ENCODE measurements at places on chromosomes 6 and 20.

DNA sequence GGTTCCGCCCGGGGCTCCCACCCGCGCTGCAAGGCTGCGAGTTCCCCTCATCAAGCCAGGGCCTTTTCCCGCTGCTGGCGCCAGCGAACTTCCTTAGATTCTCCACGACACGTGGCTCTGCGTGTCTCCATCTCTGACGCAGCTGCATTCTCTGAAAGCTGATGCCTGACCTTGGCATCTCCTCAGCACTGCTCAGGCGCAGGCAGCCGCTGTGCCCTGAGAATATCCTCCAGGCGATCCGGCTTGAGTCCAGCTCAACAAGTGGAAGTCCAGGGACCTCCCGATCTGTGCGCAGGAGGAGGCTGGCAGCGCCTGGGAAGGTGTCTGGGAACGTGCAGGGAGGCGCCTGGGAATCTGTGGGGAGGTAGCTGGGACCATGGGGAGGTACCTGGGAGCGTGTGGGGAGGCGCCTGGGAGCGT is 171.2 kb upstream of the THBS2 start:
- DNase-seq, result no peak

DNA sequence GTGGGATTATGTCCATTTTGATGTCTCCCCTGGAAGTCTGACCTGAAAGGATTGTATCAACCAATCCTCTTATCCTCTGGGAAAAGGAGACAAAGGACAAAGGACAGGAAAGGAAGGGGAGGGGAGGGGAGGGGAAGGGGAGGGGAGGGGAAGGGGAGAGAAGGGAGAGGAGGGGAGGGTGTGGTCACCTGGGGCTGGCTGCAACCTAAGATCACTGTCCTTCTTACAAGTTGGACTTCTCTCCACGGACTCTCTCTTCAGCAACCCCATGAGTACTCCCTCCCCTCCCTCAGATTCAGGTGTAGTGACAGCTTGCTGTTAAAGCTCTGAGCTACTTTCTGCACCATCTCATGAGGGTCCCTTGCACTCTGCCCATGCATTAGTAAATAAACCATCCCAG is 58.9 kb upstream of the KLHL31 start:
- no peak for DNase-seq

DNA sequence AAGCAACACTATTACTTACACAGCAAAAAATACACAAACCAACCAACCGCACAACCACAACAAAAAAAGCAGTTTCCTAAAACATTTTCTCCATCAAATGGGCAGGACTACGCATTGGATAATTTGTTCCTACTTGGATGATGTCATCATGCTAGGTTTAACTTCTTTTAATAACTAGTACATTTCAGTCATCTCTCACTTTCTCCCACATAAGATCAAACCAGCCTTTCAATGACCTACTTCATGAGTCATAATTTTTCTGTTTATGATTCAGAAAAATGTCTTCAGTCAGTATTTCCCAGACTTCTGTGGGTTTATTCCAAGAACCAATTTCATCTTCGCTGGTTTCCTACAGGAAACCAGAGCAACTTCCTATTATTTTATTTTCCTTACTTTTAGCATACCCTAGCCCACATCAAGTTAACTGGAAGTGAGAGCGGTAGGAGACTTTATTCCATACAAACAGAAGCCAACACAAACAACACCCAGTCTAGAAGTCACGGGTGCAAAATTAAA is 134.2 kb downstream of the GMDS start:
- peak; percentile 71 for DNase-seq

- DNase-seq, result no peak
Observed at GRCh38 chr20:39789411-39789810, 827.3 kb downstream of the DHX35 start.

DNA sequence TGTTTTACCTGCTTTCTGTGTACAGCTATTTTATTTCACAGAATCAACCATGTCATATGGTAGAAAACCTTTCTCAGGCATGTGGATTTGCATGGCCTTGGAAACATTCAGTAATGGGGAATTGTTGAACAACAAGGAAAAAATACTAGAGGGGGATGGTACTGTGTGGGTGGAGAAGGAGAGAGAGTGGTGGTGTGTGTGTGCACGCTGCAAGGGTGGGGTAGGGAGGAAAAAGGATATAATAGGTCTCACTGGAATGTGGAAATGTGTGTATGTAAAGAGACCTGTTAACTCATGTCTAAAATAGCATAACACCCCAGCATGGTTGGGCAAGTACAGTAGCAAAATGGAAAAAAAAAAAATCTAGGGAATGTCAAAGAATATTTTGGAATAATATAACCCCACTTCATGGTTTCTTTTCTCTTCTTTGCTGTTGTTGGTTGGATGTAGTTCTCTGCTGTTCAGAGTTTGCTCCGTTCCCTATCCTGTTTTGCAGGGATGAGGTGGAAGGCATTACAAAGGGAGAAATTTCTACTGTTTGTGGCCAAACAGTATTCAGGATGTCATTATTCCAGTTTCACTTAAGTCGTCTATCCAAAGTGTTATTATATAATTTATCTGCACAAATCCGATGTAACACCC is 93.9 kb upstream of the CITED2 start:
- DNase-seq, result no peak

- DNase-seq, result no peak
Observed at GRCh38 chr6:40689185-40689584, 102.0 kb upstream of the LRFN2 start.

GRCh38 chr6:134593887-134594286 is 276.0 kb upstream of the SGK1 start:
- DNase-seq, result no peak

DNA sequence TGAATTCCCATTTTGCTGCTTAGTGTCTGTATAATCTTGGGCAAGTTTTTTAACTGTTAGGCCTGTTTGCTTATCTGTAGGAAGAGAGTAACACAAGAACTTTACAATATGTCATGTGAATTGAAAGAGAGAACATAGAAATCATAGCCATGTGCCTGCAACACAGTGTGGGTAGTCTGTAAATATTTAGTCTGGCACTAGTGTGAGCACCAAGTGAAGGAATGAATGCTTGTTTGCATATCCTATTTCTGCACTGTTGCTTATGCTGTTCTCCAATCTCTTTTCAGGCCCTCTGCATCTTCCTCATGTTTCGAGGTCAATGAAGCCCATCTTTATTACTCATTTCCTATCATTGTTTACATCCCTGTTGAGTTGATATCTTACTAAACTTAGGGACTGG is 49.2 kb downstream of the CBFA2T2 start:
- no peak for DNase-seq

GRCh38 chr6:65700561-65700960 is 6.5 kb downstream of the EYS start:
- DNase-seq, result no peak

GRCh38 chr20:25009218-25010145 is 16.9 kb upstream of the APMAP start:
- no peak for DNase-seq

GRCh38 chr6:138467901-138468300 is 31.4 kb downstream of the NHSL1 start:
- DNase-seq, result no peak

GRCh38 chr6:43075670-43076463 is at the start of gene PTK7:
Gene PTK7 (plus strand): TSS chr6:43076314. CDS start chr6:43076489, 175 bp downstream.
- peak; percentile 14 for DNase-seq

- no peak for DNase-seq
Observed at GRCh38 chr6:20706939-20707485, 172.8 kb downstream of the CDKAL1 start.

DNA sequence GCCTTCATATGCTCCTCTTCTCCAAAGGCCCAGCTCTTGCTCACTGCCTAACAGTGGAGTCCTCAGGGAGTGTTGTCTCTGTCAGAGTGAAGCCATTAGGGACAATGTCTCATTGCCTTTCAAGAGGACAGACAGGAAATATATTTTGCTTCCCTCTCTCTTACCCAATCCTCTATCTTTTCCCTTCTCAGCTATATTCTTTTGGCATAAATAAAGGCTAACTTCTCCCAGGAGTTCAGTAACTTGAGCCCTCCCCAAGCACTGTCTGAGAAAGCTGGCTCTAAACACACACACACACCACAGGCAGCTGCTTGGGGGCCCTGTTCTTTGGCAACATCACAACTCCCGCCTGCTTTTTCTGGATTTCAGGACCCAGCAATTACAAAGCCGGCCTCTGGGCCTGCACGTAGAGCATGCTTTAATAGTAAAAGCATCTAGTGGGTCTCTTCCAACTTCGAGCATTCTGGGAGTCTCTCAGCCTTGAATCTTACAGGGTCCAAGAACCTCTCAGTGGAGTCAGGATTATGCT is 34.7 kb upstream of the LAMA4 start:
- no peak for DNase-seq

DNA sequence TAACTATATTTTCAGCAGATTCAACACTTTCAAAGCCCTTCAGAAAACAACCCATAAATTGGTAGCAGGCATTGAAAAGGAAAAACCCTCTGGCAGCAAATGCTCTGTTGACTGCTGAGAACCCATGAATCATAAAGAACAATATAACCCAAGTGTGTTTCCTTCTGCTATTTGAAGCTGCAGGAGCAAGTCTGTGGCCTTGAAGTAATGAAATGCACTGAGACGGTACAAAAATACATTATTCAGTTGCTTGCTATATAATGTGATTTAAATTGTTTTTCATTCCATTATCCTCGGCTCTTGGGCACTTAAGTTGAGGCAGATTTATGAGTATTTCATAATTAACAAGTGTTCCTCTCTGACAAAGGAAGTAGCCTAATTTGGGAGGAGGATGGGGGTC is 40.6 kb upstream of the SAMD5 start:
- DNase-seq, result no peak

DNA sequence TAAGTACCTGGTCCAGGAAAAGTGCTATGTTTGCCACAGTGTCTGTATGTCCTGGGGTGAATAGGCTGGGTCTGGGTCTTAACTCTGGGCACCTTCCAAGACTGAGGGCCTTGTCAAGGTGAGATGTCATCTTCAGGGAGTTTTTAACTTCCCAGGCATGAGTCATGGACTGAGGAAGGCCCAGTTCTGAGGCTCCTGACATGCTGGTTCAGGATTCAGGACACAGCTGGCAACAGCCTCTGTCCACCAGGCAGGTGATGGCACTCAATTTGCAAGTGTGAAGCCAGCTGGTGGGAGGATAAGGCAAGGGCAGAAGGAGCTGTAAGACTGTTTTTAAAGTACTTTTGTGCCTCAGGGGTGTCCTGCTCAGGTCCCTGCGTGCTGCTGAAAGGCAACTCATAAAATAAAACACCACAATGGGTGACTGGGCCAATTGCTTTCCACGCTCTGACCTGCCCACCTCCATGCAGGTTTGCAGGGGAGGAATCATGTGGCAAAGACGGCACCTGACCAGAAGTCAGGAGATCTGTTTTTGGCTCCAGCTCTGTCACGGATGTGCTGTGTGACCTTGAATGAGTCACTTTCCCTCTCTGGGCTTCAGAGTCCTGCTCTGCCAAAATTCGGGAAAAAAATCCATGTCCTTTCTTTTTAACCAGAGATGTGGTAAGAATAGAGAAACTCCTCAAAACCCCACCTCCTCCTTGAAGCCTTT is 4.9 kb upstream of the PACSIN1 start:
- no peak for DNase-seq

DNA sequence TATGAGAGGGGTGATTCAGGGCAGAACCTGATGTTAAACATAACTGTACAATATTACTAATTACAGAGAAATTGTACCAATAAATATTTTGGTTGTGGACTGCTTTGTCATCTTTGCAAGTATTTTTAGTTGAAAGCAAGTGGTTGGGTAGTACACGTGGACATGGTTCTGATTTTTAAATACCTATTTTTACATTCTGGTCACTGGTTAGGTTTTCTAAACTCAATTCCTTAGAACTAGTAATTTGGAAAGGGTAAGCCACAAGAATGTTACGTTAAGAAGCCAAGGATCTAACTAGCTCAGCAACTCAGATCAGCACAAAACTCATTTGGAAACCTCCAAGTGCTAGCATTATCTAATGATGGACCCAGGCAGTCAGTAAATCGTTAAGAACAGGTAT is 2.7 kb downstream of the EPB41L2 start:
- peak; percentile 29 for DNase-seq

DNA sequence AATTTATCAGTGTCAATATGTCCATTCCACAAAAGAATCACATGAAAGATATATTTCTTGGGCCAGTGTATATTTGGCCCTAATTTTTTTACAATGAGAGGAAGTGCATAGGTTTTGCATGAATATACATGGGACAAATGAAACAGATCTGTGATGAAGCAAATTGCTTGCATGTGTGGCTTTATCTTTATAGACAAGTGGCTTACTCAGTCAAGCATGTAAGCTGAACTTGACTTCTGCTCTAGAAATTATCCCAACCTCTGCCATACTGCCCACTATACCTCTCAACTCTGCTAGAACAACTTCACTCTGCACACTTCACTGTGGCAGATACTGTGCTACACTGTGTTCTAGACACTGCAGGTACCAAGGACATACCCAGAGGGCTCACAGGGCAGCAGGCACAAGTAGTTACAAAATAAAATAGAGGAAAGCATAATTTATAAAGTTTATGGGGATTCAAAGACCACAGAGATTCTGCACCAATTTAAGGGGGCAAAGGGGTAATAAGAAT is 349.2 kb upstream of the HSF2 start:
- DNase-seq, result no peak

DNA sequence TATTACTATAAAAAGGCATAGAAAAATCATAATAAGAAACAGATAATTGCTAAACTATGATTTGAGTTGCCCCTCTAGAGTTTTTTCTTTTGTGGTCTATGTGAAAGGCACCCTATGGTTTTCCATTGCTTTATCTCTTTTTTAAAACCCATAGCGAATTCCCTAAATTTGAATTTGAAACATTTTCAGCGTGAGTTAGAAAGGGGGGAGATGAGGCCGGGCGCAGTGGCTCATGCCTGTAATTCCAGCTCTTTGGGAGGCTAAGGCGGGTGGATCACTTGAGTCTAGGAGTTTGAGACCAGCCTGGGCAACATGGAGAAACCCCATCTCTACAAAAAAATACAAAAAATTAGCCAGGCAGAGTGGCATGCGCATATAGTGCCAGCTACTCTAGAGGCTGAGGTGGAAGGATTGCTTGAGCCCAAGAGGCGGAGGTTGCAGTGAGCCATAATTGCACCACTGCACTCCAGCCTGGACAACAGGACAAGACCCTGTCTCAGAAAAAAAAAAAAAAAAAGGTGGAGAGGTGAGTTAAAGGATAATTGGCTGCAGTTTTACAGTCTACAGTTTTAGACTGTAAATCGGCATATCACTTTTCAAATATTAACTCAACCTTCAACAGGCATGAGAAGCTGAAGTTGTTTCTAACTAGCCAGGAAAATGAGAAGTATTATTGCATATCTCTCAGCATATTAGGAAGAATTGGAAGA is 46.3 kb downstream of the SHLD1 start:
- DNase-seq, result no peak

GRCh38 chr6:15405129-15406068 is 159.5 kb downstream of the JARID2 start:
- no peak for DNase-seq

GRCh38 chr6:75331151-75331550 is 46.6 kb upstream of the TMEM30A start:
- DNase-seq, result no peak

DNA sequence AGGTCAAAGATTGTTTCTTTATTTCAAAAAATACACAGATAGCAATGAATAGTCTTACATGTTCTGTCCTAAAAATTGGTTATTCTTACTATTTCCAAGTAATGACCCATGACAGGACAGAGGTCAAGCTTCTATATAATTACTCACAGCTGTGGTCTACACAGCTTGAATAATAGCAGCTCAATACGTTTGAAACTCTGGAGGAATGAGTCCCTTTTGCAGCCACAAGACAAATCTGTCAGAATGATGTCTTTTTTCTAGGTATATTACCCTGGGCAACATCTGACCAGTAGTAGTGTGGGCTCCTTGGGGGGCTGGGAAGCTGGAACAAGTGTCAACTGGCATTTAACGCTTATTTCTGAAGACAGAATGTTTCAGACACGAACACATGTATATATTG is 84.9 kb upstream of the HTR1B start:
- DNase-seq, result no peak

GRCh38 chr6:124977067-124977908 is 15.1 kb downstream of the RNF217 start:
- no peak for DNase-seq
